ENCODE measurements at places on chromosomes 4 and X.

- H3K27ac ChIP-seq, result no peak overlapping the region
- peaks cover 6% of the 10 kb centered on the region for H3K27me3 ChIP-seq
- H3K4me1 ChIP-seq, result no peaks in the 10 kb centered on the region
- H3K4me3 ChIP-seq, result no peak overlapping the region
- no peaks in the 10 kb centered on the region for H3K36me3 ChIP-seq
- DNase-seq, result no peak
Measured at GRCh38 chr4:155966731-155967395, 13.2 kb upstream of the CTSO start.

DNA sequence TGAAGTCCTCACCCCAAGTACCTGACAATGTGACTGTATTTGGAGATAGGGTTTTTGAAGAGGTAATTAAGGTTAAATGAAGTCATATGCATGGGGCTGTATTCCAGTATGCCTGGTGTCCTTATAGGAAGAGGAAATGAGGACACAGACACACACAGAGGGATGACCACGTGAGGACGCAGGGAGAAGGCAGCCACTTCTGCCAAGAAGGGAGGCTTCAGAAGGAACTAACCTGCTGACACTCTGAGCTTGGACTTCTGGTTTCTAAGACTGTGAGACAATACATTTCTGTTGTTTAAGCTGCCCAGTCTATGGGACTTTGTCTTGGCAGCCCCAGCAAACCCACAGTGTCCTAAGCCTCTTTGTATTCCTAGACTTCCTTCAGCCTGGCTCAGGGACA lies 3.0 kb upstream of the SLC2A9 start:
- DNase-seq, result no peak
- H3K27me3 ChIP-seq, result no peaks in the 10 kb centered on the region
- H3K4me1 ChIP-seq, result peaks cover 59% of the 10 kb centered on the region
- H3K4me3 ChIP-seq, result no peak overlapping the region
- H3K27ac ChIP-seq, result peak overlapping the region; percentile 58

DNA sequence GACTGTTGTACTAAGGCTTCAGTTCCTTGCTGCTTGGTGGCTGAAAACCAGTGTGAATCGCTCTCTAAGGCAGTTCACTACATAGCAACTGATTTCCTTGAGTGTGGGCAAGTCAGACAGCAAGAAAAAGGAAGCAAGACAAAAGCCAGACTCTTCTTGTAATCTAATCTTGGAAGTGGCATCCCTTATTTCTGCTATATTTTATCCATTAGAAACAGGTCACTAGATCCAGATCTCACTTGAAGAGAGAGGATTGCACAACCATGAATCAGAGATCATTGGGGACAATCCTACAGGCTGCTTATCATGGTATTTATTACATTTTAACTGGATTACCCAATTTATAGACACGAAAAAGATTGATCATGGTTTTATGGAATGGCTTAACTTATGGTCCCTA lies 684.5 kb downstream of the GRID2 start:
- no peaks in the 10 kb centered on the region for H3K36me3 ChIP-seq
- no peak overlapping the region for H3K4me3 ChIP-seq
- H3K4me1 ChIP-seq, result no peaks in the 10 kb centered on the region
- no peak for DNase-seq

DNA sequence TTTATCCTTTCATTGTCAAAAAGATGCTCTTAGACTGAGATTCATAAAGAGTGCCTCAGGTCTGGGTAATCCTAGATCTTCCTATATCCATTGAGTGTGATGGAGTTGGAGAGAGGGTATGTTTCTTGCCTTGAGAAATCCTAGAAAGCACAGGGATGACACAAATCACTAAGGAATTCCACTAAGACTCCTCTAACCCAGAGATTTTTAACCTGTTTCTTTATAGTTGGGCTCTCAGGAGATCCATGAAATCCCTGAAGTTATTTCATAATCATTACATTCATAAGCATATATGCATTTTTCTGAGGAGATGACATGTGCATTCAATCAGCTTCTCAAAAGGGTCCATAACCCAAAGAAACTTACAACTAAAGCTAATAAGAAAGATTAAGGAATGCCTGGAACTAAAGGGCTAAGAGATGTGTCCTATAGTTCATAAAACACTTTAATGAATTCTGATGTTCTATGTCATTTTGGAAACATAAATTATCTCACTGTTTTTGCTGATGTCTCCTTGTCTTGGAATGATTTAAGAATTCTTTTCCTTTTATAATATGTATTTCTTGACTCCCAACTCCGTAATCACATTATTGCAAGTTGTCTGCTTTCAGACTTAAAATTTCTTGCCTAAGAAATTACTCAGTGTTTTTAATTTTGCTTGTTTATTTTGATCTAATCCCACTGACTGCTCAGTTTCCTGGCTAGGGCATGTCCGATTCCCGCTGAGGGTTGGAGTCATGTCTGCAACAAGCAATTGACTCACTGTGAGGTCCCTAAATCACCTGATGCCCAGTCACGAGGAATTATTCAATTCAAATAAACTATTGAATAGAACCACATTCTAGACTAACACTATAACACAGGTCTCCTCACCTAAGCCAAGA lies 2.8 kb upstream of the AMTN start:
- peaks cover 3% of the 10 kb centered on the region for H3K27me3 ChIP-seq
- DNase-seq, result no peak
- H3K27ac ChIP-seq, result no peak overlapping the region
- no peaks in the 10 kb centered on the region for H3K4me1 ChIP-seq

GRCh38 chr4:18075823-18076433 lies 54.4 kb upstream of the LCORL start:
- no peaks in the 10 kb centered on the region for H3K27me3 ChIP-seq
- no peak overlapping the region for H3K27ac ChIP-seq
- peaks cover 15% of the 10 kb centered on the region for H3K4me1 ChIP-seq
- H3K4me3 ChIP-seq, result no peak overlapping the region

GRCh38 chr4:14857475-14857874 lies 144.8 kb upstream of the CPEB2 start:
- H3K27ac ChIP-seq, result no peak overlapping the region
- DNase-seq, result no peak
- peaks cover under 1% of the 10 kb centered on the region for H3K4me1 ChIP-seq
- H3K36me3 ChIP-seq, result no peaks in the 10 kb centered on the region

DNA sequence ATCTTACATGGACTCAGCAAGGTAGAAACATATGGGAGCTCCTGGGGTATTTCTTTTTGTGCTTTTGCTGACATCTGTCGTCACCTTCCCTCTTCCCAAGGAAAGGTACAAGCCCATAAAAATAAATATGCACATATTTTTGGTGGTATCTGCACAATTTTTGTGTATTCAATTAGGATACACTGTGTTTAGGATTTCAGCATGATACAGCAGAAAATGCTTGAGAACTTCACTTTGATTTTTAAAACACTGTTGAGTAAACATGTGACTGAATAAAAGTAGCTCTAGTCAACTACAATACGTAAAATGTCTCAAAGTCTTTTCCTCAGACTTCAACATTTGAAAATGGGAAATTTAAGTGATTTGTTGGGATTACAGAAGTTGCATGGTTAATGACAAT lies 99.4 kb upstream of the SPANXC start:
- no peak overlapping the region for H3K27ac ChIP-seq
- H3K4me1 ChIP-seq, result no peaks in the 10 kb centered on the region
- no peak for DNase-seq
- no peaks in the 10 kb centered on the region for H3K27me3 ChIP-seq

GRCh38 chrX:129823115-129823514 lies 20.6 kb downstream of the ZDHHC9 start:
- no peaks in the 10 kb centered on the region for H3K27me3 ChIP-seq
- no peaks in the 10 kb centered on the region for H3K36me3 ChIP-seq
- H3K27ac ChIP-seq, result no peak overlapping the region
- no peak overlapping the region for H3K4me3 ChIP-seq
- H3K4me1 ChIP-seq, result no peaks in the 10 kb centered on the region

GRCh38 chrX:20263474-20263873 lies 3.2 kb downstream of the RPS6KA3 start:
- no peaks in the 10 kb centered on the region for H3K36me3 ChIP-seq
- no peak overlapping the region for H3K27ac ChIP-seq
- H3K27me3 ChIP-seq, result no peaks in the 10 kb centered on the region
- no peak for DNase-seq
- peaks cover 43% of the 10 kb centered on the region for H3K4me1 ChIP-seq

GRCh38 chr4:13544606-13545393 lies 492 bp upstream of the NKX3-2 start:
- peak overlapping the region; percentile 72 for H3K4me3 ChIP-seq
- peaks cover 72% of the 10 kb centered on the region for H3K4me1 ChIP-seq
- H3K36me3 ChIP-seq, result no peaks in the 10 kb centered on the region
- H3K27ac ChIP-seq, result no peak overlapping the region
- DNase-seq, result peak; percentile 60
- H3K27me3 ChIP-seq, result peaks cover 100% of the 10 kb centered on the region

GRCh38 chr4:157810137-157810774 lies 362.6 kb downstream of the GASK1B start:
- H3K4me3 ChIP-seq, result no peak overlapping the region
- H3K27me3 ChIP-seq, result no peaks in the 10 kb centered on the region
- H3K36me3 ChIP-seq, result no peaks in the 10 kb centered on the region
- no peak overlapping the region for H3K27ac ChIP-seq
- no peaks in the 10 kb centered on the region for H3K4me1 ChIP-seq

DNA sequence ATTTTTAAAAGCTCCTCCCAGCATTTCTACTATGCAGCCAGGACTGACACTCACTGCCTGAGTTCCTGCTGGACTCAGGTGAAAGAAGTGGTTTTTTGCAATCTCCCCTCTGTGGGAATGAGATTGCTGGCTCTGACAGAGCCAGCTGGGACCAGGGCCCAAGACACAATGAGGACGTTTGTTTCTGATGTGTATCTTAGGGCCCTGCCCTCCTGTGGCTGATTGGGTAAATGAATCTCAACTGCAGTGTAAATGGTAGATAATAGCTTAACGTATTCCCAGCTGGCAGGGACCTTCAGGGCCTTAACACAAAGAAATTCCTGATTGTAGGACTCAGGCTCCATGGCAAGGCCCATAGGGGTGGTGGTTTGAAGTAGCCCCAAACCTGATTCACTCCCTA lies 85.8 kb upstream of the PRPS1 start:
- no peak overlapping the region for H3K4me3 ChIP-seq
- no peaks in the 10 kb centered on the region for H3K4me1 ChIP-seq
- no peaks in the 10 kb centered on the region for H3K27me3 ChIP-seq
- no peaks in the 10 kb centered on the region for H3K36me3 ChIP-seq
- H3K27ac ChIP-seq, result no peak overlapping the region
- DNase-seq, result no peak

GRCh38 chr4:170414961-170415360 lies 325.2 kb upstream of the AADAT start:
- no peaks in the 10 kb centered on the region for H3K27me3 ChIP-seq
- no peak for DNase-seq
- H3K4me3 ChIP-seq, result no peak overlapping the region
- no peaks in the 10 kb centered on the region for H3K36me3 ChIP-seq

GRCh38 chrX:134948333-134949241 lies 42.2 kb upstream of the SMIM10 start:
- no peaks in the 10 kb centered on the region for H3K36me3 ChIP-seq
- peak; percentile 15 for DNase-seq
- no peaks in the 10 kb centered on the region for H3K4me1 ChIP-seq
- H3K4me3 ChIP-seq, result no peak overlapping the region
- no peaks in the 10 kb centered on the region for H3K27me3 ChIP-seq

DNA sequence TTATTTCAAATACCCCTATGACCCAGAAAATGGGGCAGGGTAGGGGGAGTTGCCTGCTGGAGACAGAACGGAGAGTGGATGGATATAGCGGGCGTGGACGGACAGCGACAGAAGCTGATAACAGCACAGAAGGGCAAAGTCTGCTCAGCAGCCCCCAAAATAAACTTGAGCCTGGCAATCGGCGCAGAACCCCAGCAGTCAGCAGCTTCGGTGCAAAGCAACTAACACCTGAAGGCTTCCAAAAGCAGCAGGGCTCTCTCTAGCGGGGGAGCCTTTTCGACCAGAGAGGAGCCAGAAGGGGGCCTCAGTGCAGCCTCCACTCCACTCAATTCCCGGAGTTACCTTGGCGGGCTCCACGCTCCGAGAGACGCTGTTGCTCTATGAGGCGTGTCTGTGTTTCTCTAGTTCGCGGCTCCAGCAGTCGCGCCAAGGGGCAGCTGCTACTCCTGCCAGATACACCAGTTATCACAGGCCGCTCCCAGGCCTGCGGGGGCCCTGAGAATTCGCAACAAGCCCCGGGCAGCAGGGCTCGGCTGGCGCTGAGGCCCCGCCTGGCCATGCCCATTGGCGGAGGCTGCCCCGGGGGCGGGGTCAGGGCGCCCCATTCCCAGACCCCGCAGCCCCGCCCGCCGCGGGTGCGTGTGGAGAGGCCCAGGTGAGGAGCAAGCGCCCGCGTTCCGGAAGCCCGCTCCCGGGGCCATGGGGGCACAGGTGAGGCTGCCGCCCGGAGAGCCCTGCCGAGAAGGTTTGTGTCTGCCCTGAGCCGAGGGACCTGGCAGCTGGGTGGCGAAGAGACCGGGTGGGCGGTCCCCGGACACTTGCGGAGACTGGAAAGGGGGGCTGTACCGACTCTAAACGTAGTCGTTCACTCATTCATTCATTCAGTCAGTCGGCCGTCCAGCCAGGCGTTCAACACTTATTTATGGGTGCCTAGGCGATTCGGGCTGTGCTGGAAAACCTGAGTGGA lies at the start of the genes CNGA1 and NIPAL1:
Gene CNGA1 (minus strand): TSS at position 541 of the 967 bp plus-strand sequence. CDS start 63,992 bp downstream, outside the sequence.
Gene NIPAL1 (plus strand): TSS at position 632 of the 967 bp plus-strand sequence. CDS start 68 bp downstream, at position 700.
- no peaks in the 10 kb centered on the region for H3K36me3 ChIP-seq
- DNase-seq, result peak; percentile 66

DNA sequence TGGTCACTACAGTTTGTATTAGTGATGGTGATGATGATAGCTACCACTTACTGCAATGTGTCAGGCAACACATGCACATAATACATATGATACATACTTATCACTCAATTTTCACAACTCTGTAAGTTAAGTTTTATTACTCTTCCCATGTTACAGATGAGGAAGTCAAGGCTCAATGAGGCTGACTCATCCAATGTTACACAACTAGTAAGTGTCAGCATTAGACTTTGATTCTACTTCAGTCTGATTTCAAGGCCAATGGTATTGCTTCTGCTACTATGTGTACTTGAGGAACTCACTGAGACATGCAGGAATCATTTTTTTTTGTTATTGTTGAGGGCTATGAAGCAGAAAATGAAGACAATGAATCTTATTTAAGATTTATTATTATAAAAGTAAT lies 96.4 kb upstream of the TRPC5OS start:
- no peak overlapping the region for H3K4me3 ChIP-seq
- no peak overlapping the region for H3K27ac ChIP-seq
- H3K4me1 ChIP-seq, result no peaks in the 10 kb centered on the region
- no peaks in the 10 kb centered on the region for H3K27me3 ChIP-seq
- H3K36me3 ChIP-seq, result no peaks in the 10 kb centered on the region

GRCh38 chrX:54090880-54091279 lies 46.6 kb upstream of the PHF8 start:
- H3K27me3 ChIP-seq, result no peaks in the 10 kb centered on the region
- DNase-seq, result no peak
- H3K27ac ChIP-seq, result no peak overlapping the region
- no peak overlapping the region for H3K4me3 ChIP-seq
- no peaks in the 10 kb centered on the region for H3K36me3 ChIP-seq
- no peaks in the 10 kb centered on the region for H3K4me1 ChIP-seq

- H3K4me1 ChIP-seq, result peaks cover 12% of the 10 kb centered on the region
- H3K36me3 ChIP-seq, result peaks cover 16% of the 10 kb centered on the region
- H3K27me3 ChIP-seq, result no peaks in the 10 kb centered on the region
- no peak overlapping the region for H3K27ac ChIP-seq
- H3K4me3 ChIP-seq, result no peak overlapping the region
Measured at GRCh38 chr4:152815078-152815477, 35.3 kb downstream of the ARFIP1 start.

GRCh38 chr4:184684491-184685189 lies 35.1 kb downstream of the PRIMPOL start:
- H3K27ac ChIP-seq, result no peak overlapping the region
- H3K4me3 ChIP-seq, result no peak overlapping the region
- DNase-seq, result no peak

Data from left ventricle myocardium inferior (tissue), 1 donor.